ENCODE measurements at places on chromosomes 3 and 15.
A peak's percentile ranks its signal among the peaks of the same experiment; 100 is the strongest.

- DNase-seq = no peak
Observed at GRCh38 chr15:28178290-28178689, 79.2 kb upstream of the OCA2 start.

DNA sequence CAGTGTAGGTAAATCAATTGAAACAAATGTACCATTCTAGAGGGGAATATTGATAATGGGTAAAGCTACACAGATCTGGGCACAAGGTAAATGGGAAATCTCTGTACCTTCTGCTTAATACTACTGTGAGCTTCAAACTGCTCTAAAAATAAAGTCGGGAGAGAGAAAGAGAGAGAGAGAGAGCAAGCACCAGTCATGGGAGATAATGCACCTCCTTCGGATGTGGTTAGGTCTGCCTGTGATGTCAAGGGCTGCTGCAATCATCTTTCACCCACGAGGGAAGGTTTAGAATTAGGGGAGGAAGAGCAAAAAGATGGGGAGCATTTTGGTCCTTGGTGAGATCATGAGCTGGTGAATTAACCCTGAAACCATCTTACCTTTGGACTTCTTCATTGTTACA is 219.1 kb downstream of the ZNF385D start:
- DNase-seq = no peak

DNA sequence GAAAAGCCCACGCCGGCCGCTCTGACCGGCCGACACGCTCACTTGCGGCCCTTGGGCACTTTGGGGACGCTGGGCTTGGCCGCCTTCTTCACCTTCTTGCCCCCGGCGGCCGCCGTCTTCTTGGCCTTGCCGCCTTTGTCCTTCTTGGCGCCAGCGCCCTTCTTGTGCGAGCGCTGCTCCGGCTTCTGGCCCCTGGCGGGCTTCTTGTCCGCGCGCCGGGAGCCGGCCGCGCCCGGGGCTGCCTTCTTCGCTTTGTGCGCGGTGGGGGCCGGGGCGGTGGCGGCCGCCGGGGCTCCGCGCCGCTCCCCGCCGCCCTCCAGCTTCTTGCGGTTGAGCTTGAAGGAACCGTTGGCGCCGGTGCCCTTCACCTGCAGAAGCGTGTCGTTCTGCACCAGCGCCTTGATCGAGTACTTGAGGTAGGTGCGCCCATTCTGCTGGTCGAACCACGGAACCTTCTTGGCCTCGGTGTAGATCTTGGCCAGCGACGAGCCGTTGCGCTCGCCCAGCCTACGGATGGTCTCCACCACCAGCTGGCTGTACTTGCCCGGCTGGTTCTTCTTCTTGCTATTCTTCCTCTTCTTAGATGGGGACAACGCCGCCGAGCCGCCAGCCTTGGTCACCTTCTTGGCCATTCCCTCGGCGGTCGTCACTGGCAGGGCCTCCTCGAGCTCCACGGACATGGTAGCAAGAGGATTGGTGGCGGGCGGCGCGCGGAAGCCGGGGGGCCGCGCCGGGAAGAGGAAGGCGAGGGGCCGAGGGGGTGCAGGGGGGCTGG is 36.7 kb downstream of the HMCES start:
- DNase-seq = peak; percentile 59

GRCh38 chr3:49276475-49277382 is at the start of gene C3orf62:
TSS of gene C3orf62 (minus strand) at chr3:49277232. CDS start at chr3:49276872, 360 bp downstream.
- peak; percentile 89 for DNase-seq

GRCh38 chr15:23690015-23690414 is 2.9 kb upstream of the NDN start:
- DNase-seq = no peak

DNA sequence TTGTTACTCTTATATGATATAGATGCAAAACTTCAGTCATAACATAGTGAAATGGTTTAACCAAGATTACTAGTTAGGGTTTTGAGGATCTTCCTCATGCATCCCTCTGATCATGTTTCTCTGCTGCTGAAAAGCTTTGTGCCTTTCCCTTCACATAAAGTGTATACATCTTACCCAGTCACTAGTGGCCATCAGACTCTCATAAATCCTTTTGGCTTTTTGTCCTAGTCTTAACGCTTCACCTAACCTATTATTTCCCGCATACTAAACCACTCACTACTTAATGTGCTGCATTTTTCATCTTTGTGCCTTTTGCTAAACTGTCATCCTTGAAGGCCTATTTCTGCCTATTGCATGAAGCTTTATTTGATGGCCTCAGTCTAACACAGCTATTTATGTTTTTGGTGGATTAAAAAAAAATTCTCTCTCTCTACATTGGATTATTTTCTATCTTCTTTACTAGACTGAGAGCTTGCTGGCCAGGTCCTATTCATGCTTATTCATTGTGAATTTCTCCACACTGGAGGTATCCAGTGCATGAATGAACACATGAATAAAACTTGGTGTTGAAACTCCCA is 717.6 kb upstream of the GOLIM4 start:
- DNase-seq = no peak

DNA sequence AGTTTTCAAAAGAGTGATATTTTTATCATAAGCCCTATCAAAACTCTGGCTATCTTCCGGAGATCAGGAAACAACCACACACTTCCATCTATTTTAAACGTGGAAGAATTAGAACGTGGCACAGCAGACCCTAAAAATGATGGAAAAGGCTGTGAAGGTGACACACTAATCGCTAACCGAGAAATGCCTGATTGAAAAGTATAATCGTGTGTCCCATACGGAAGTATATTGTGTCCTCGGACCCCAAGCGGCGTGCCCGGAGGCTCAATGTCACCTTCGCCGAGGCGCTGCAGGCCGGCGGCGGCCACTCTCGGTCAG is 642 bp downstream of the COX5A start:
- no peak for DNase-seq

DNA sequence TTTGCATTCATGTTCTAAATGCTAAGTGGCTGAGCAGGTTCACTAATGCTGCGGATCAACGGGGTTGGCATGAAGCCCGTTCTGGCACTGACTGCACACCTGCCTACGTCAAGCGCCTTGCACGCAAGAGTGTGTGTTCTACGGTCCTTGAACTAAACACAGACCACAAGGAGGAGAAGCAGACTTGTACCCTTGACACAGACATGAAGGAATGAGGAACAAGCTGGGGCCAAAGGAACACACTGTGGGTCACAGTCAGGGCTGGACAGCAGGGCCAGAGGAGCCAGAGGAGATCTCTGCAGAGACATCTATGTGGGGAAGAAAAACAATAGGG is 48.0 kb upstream of the LDHAL6B start:
- DNase-seq = no peak

GRCh38 chr15:64813075-64813474 is 12.4 kb downstream of the PIF1 start:
- no peak for DNase-seq

GRCh38 chr15:39581793-39582285 is 960 bp downstream of the THBS1 start:
- DNase-seq = no peak

GRCh38 chr3:64888165-64888564 is 200.4 kb upstream of the ADAMTS9 start:
- no peak for DNase-seq

DNA sequence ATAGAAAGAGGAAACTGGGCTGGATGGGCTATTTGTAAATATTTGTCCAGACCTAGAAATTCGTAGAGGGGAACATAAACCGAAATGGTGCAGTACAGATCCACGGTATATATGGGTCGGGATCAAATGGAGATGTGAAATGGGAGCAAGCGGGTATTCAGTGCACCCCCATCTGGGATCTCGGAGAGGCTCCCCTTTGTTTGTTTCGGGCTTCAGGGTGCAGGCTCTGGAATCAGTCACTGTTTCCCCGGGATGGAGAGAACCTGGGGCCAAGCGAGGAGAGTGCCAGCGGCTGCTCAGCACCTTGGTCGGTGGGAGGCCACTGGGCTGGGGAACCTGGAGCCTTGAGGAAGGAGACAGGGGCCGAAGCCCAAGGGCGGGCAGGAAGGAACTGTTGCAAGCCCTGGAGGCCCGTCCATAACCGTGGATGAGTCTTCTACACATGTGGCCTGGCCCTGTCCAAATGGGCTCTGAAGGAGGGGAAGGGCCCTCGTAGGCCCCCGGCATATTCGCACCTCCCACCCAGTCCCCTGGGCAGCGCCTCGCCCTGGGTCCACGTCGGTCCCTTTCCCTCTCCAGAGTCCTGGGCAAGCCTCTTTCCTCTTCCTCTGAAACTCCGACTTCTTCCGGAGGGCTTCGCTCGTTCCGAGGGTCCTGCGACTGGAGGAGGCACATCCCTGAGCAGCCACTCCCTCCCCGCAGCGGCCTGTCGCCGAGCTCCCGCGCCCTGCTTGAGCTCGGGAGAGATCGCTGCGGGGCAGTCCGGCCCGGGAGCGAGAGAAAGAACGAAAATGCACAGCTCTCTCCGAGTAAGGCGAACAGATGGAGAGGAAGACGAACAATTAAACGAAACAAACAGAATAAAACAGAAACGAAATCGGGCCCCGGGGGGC is 3.0 kb downstream of the ISL2 start:
- DNase-seq = peak; percentile 57

DNA sequence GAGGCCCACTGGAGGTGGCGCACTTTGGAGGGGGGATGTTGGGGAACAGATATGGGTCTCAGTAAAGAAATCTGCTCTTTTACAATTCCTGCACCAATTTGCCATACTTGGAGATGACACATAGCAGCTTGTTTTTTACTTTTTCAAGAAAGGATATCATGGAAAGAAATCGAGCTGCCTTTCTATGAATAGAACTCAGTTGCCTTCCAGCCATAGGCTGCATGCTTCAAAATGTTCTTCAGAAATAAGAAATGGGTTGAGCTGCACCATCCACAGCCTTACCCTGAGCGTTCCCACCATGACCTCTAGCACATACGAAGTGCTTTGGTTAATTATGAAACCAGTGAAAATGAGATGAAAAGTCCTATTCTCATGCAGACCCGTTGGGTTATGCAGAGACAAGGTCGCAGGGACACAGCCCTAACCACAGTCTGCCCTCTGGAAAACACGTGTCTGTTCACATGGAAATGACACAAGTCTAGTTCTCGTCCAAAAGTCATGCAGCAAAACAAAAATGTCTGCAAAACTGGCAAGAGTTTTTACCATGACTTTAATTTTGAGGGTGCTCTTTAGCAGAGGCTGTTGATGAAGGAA is 36.3 kb downstream of the NGRN start:
- no peak for DNase-seq

DNA sequence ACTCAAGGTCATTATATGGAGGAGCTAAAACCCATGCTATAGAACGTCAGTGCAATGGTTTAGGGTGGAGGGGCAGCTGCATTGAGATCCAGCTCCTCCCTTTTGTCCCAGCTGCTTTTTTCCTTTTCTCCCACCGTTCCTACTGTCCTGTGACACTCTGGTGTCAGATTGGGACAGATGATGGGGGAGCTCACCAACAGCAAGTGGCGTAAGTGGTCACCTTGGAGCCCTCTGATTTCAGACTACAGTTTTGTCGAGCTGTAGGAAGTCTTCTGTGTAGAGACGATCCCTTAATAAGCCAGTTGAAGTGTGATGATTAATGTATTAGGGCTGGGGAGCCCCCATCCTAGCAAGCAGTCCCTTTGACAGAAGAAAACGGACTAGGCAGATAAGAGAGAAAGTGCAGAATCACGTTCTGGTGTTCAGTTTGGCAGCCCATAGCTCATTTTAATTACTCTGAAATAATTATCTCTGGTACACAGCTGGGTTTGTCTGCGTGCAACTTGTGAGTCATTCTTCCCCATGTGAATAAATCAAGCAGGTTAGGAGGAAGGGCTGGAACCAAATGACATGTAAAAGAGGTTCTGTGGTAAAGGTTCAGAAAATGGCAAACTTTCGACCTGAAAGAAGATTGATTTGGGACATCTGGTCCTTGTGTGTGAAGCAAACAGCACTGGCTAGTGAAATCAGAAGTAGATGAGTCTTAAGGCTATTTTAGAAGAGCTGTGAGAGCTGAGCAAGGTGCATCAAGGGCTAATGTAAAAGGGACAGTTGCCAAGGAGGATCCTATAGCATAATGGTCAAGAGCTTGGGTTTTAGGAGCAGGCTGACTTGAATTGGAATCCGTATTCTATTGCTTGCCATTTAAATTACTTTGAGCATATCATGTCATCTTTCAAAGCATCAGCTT is 241.4 kb downstream of the EDEM1 start:
- DNase-seq = no peak

DNA sequence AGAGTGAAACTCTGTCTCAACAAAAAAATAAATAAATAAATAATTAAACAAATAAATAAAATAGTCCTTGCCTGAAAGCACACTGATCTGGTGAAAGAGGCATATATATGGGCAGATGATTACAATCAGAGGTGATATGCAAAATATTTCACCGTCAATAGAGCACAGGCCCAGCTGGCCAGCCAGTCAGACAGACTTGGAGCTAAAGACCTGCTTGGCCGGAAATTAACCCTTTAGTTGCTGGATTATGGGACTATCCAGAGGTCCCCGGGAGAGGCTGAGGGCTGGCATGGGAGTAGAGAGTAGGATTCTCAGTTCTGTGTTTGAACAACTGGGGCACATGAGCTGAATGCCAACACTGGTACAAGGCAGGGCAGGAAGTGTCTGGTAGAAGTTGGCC is 59.1 kb upstream of the CTNNB1 start:
- DNase-seq = no peak

- DNase-seq = no peak
Observed at GRCh38 chr3:128504963-128505730, 12.1 kb upstream of the GATA2 start.

GRCh38 chr3:129586746-129587430 is 19.6 kb downstream of the PLXND1 start:
- no peak for DNase-seq

GRCh38 chr3:51698209-51698608 is 8.7 kb upstream of the GRM2 start:
- no peak for DNase-seq

GRCh38 chr15:63517628-63518027 is 13.2 kb downstream of the USP3 start:
- DNase-seq = no peak

All from activated T-cell treated with anti-CD3 and anti-CD28 coated beads, Interleukin-2, amount 50 U/mL, for 48 hours (primary cell).